Stimulated activated CD8-positive, alpha-beta memory T cell treated with anti-CD3 and anti-CD28 coated beads, Interleukin-15, amount 100 ng/mL, for 48 hours (primary cell): ENCODE measurements at places on chromosomes 7 and 10.

GRCh38 chr10:89086801-89087521, 96.4 kb downstream of the FAS start:
- no peak for DNase-seq

GRCh38 chr10:122344741-122345258, 29.7 kb upstream of the PLEKHA1 start:
- no peak for DNase-seq

- no peak for DNase-seq
Measured at GRCh38 chr10:60006062-60006461, 99.7 kb upstream of the CCDC6 start.

DNA sequence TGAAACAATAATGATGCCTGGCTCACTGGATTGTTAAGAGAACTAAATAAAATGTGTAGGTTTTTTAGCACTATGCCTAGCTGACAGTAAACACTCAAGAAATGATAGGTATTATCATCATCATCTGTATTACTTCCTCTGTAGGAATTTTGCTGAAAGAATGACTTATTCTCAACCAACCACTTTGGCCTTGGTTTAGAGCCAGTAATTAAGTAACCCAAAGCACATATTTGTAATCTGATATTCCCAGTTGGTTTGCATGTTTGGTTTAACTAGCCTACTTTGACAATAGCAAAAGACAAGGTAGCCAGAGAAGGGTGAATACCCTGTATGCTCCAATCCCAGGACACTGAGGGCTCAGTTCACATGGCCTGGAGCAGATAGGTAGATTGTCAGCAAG, 34.4 kb downstream of the BCAP29 start:
- DNase-seq = no peak

DNA sequence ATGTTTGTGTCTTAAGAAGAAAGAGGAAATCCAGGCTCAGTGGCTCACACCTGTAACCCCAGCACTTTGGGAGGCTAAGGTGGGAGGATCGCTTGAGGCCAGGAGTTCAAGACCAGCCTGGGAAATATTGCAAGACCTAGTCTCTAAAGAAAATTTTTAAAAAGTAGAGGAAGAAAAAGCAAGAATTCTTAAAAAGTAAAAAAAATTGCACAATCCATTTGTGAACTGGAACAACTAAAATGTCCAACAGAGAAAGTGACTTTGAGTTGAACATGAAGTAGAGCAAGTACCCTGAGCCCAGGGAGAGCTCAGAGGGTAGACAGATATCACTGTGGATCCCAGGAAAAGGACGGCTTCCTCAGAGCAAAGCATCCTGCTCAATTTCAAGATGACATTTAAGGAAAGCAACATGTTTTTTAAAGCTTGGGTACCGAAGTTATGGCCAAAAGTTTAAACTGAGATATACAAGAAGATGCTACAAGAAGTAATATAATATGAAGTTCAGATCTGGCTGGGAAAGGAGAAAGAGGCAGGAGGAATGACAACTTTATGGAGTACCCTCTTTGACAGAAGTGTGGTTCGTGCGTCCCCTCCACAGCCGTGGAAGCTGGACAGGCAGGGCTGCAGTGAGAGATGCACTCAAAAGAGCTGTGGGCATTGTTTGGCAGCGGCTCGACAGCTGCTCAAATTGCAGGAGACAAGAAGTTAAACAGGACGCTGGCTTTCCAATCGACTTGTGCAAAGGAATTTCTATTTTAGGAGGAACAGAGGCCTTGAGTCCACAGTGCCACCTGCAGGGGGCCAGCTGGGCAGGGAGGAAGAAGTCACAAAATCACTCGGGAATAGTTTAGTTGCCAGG, 201.3 kb downstream of the JCAD start:
- DNase-seq = no peak

DNA sequence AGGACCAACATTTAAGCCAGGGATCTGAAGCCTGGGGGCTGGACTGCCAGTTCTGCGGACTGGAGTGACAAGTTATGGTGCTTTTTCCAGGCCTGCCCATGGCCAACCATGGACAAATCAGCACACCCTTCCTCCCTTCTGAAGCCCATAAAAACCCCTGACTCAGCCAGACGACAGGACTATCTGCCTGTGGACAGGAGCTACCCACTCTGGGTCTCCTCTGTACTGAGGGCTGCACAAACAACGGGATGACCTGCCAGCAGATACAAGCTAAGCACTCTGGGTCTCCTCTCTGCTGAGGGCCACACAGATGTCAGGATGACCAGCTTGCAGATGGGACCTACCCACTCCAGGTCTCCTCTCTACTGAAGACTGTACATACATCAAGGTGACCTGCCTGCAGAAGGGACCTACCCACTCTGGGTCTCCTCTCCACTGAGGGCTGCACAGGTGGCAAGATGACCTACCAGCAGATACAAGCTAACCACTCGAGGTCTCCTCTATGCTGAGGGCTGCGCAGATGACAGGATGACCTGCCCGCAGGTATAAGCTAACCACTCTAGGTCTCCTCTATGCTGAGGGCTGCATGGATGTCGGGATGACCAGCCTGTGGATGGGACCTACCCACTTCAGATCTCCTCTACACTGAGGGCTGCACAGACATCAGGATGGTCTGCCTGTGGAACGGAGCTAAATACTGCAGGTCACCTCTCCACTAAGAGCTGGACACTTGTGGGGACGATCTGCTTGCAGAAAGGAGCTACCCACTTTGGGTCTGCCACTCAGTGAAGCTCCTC, 110.1 kb upstream of the GPR22 start:
- DNase-seq = no peak

DNA sequence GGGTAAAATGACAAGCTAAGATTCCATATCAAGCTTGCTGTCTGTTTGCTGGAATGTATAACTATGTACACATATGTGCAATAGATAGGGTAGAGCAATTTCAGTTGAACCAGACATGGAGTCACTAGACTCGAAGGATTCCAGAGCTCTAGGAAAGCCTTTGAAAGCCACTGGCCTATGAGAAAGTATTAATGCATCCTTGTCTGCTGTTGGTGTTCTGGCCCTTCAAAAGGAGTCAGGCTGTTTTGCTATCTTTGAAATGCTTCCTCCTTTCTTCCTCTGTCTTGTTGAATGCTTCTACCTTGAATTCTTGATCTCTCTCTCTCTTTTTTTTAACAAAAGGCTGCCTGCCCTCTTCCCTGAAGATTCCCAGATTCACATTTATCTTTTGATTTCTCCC, 20.8 kb upstream of the HGF start:
- DNase-seq = no peak

GRCh38 chr7:142540371-142540770, 208.9 kb upstream of the PRSS1 start:
- DNase-seq = no peak

- no peak for DNase-seq
Measured at GRCh38 chr7:32890010-32890792, 1.4 kb downstream of the KBTBD2 start.

DNA sequence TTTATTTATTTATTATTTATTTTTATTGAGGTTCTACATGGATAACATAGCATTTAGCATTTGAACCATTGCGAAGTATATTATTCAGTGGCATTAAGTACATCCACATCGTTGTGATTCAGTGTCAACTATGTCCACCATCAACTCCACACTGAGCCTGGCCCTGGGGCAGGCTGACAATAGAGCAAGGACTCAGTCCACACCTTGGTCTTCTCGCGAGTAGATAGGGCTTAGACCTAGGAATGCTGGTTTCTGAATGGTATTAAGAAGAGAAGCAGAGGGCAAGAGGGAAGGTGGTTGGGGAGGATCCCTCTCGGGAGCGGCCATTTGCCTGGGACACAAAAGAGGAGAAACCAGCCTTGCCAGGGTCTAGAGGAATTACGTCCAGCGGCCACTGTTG, 599.2 kb upstream of the MGMT start:
- no peak for DNase-seq

DNA sequence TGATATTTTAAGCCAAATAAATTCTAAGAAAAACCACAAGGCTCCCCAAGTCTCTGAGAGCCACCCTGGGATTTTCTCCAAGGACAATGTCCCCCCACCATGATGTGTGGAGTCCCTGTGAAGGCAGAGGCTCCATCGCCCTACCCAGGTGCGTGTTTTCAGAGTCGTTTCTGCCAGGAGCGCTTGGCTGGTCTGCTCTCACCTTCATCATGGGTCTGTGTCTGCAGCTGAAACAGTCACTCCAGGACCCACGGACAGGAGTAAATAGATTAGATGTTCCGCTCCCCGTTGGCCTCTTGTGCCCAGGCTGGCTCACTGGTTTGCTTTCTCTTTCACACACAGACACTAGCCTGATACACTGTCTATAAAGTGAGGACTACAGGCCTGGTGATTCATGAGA, 217.5 kb downstream of the SFMBT2 start:
- peak; percentile 21 for DNase-seq

GRCh38 chr10:131444862-131445461, 133.4 kb upstream of the TCERG1L start:
- no peak for DNase-seq

DNA sequence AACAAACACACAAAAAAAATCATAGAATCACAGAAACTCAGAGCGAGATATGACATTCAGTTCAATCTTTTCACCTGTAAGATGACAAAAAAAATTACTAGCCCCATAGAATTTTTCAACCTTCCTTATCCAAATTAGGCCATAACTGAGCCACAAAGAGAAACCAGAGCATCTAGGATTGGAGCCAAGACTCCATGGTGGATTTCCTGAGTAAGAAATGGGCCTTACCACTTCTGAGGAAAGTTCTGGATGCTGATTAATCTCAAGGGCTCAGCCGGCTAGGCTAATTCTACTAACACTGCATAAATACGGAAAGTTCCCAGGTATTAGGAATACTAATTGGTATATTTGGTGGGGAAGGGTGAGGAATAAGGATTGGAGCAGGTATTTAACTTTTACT, 16.8 kb downstream of the LIPM start:
- no peak for DNase-seq

- no peak for DNase-seq
Measured at GRCh38 chr10:119275085-119275484, 67.7 kb downstream of the GRK5 start.

DNA sequence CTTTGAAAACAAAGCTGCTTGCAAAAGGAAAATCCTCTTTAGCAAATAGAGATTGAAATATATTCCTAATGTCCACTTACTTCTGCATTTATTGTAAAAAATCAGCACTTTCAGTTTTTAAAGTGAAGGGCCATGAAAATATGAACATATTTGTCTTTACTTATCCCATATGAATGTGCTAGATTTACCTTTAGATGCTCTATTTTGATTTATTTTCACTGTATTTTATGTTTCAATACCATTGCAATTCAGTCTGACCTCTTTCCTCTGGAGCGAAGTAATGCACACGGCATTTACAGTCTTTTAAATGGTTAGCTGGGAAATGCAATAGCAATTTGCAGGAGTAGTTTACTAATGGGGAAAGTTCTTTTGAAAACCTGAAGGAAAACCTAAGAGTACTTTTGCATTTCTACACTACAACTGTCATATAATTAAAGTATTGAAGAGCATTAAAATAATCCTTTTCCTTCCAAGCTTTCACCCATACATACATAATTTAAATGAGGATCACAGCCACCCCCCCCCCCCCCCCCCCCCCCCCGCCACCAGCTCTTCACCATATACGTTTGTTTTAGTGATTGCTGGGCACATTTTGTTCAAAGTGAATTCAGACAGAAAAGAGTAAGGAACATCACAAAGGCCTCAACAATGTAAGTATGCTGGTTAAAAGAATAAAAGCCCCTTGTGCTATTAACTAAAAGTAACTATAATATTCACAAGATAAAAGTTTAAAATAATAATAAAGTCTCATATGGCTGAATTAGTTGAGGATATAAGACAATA, 3.5 kb downstream of the SKIDA1 start:
- DNase-seq = no peak

DNA sequence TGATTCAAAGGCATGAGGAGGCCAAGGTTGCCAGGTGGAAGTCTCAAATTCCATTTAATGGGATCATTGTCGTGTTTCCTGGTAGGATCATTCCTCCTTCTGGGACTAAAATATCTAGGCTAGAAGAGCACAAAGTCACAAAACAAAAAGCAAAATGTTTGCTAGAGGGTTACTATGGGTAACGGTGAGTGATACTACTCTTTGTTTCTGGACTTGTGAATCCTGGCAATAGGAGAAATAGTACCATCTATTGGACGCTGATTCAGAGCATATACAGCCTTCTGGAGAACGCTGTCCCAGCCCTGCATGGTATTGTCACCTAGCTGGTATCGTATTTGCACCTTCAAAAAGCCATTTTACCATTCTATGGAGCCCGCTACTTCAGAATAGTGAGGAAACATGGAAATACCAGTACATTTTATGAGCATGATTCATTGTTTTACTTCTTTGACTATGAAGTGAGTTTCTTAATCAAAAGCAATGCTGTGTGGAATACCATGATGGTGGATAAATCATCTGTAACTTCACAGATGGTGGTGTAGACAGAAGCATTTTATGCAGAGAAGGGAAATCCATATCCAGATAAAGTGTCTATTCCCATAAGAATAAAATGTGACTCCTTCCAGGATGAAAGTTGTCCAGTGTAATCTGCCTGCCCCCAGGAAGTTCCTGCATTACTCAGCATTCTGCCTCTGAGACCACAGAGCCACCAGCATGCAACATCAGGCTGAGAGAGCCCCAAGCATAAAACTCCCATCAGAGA, 361.0 kb downstream of the ETV1 start:
- no peak for DNase-seq

DNA sequence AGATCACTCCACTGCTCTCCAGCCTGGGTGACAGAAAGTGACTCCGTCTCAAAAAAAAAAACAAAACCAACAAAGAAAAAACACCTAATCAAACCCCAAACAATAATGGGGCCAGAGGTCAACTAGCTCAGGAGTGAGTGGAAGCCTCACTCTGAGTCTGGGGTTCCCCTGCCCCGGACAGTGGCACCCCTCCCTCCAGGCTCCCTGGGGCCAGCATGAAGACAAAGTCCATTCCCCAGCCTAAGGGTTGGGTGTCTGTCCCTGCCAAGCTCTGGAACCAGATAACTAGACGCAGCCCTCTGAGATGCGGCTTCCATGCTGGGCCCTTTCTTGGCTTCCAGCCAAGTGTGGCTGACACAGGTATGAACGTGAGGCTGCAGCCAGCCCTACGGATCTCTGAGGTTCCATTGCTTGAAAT, 1.7 kb upstream of the FUOM start:
- no peak for DNase-seq

DNA sequence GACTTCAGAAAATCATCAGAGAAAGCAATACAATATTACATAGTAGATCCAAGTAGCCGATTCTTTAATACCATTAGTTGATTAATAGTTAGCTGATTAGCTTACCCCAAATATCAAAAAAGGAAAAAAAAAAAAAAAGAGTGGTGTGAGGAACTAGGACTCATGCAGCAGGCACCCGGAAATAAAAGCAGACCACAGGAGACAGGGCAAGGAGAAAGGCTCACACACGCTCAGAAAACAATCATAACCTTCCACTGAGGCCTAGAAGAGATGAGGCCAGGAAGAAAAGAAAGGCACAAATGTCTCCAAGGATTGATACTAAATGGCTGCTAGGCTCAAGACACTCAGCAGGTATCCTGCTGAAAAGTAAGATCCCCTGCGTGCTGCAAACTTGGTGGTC, 25.9 kb downstream of the TRDMT1 start:
- no peak for DNase-seq

DNA sequence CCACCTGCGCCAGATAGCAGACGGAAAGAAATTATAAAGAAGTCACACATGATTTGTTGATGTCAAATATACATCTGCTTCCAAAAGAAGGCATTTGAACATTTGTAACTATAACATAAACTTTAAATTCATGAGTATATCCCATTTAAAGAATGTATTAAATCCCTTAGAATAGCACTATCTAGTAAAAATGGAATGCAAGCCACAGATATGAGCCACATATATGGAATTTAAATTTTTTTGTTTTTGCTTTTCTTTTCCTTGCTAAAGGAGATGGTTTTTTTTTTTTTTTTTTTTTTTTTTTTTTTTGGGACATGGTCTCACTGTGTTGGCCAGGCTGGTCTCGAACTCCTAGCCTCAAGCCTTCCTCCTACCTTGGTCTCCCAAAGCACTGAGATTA, 730.8 kb downstream of the PHTF2 start:
- no peak for DNase-seq
